ENCODE measurements at places on chromosomes 1 and 21. TPM values are rescaled to one million over a fixed set of nuclear protein-coding genes. Genes with fewer than 3 reads are reported as not detected.

Gene FCRL4
- not detected for polyA plus RNA-seq

Gene OR6N1
- polyA plus RNA-seq = not detected

Gene TLR5
- 0.69 TPM for polyA plus RNA-seq

Gene PCBP3
- polyA plus RNA-seq = 0.25 TPM

DNA sequence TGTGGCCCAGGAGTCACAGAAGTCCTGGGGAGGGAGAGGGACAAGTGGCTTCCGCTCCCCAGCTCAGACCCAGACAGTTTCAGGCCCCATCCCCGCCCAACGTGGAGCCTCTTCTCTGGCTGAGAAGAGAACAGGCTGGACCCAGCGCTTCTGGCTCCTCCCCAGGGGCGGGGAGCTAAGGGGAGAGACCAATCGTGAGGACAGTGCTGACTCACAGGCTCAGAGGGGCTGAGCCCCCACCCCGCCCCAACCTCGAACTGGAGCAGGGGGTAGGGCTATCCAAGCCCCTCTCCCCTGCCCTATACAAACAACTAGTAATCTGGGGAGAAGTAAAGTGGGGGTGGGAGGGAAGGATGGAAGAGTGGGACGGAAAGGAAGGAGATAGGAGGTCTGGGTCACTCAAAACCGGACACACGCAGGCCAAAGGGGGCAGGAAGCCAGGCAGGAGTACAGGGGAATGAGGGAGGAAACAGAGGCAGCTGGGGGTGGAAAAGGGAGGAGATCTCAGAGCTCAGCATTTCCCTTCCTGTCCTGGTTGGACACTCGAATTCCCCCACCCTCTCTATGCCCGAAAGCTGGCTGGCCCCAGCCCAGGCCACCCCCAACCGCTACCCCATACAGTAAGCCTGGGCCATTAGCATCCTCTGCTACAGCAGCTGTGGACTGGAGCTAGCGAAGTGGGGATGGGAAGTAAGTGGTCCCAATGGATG lies at the start of gene SHC1:
Gene SHC1, minus strand, starts transcription at position 117 of the 710 bp plus-strand sequence. CDS start 221 bp downstream, outside the sequence.
- H3K36me3 ChIP-seq = peaks cover 14% of the 10 kb centered on the region
- peaks cover 50% of the 10 kb centered on the region for H3K4me1 ChIP-seq
- H3K4me3 ChIP-seq = peak within 1 kb of the TSS; percentile 71
- H3K27me3 ChIP-seq = no peaks in the 10 kb centered on the region
- H3K27ac ChIP-seq = peak within 1 kb of the TSS; percentile 99
- peak; percentile 84 for DNase-seq

- peaks cover 82% of the 10 kb centered on the region for H3K27me3 ChIP-seq
- DNase-seq = no peak
- no peaks in the 10 kb centered on the region for H3K4me1 ChIP-seq
- no peaks in the 10 kb centered on the region for H3K36me3 ChIP-seq
- no peak overlapping the region for H3K27ac ChIP-seq
Measured at GRCh38 chr1:37033355-37034101, 787 bp downstream of the GRIK3 start.

GRCh38 chr1:67942274-67942673 lies 108.2 kb downstream of the DIRAS3 start:
- no peaks in the 10 kb centered on the region for H3K36me3 ChIP-seq
- no peaks in the 10 kb centered on the region for H3K27me3 ChIP-seq
- no peak for DNase-seq
- H3K4me3 ChIP-seq = no peak overlapping the region

DNA sequence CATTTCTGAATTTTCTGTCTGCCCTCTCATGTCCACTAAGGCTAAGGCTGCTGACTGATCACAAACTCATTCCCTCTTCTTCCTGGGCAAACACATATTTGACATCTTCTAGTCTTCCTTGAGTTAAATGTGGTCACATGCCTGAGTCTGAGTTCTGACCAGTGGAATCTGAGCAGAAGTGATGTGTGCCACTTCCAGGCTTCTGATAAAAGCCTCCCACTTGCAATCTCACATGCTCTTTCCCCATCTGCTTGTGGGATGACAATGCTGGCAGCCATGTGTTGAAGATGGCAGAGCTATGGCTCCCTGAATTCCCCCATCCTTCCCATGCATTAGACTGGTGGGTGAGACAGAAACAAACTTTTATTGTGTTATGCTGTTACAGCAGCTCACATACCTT lies 149.9 kb upstream of the ZNF648 start:
- no peaks in the 10 kb centered on the region for H3K36me3 ChIP-seq
- H3K27me3 ChIP-seq = no peaks in the 10 kb centered on the region
- H3K27ac ChIP-seq = no peak overlapping the region

- DNase-seq = no peak
- no peak overlapping the region for H3K27ac ChIP-seq
- peaks cover 2% of the 10 kb centered on the region for H3K27me3 ChIP-seq
Measured at GRCh38 chr1:9629445-9630201, 21.9 kb upstream of the PIK3CD start.

All from keratinocyte (primary cell).